ENCODE measurements at places on chromosomes 16 and 17. TPM values are rescaled to one million over a fixed set of nuclear protein-coding genes. Genes with fewer than 3 reads are reported as not detected.

The LITAFD gene
- not detected for total RNA-seq

The KCNJ18 gene
- total RNA-seq: not detected

The TNFSF13 gene
- total RNA-seq: 0.88 TPM

The HCRT gene
- not detected for total RNA-seq

The TBC1D16 gene
- 44.9 TPM for total RNA-seq

Data from dermis blood vessel endothelial cell (primary cell).